Dermis blood vessel endothelial cell (primary cell): ENCODE measurements at places on chromosomes 11 and 22. TPM values are rescaled to one million over a fixed set of nuclear protein-coding genes. Genes with fewer than 3 reads are reported as not detected.

DNA sequence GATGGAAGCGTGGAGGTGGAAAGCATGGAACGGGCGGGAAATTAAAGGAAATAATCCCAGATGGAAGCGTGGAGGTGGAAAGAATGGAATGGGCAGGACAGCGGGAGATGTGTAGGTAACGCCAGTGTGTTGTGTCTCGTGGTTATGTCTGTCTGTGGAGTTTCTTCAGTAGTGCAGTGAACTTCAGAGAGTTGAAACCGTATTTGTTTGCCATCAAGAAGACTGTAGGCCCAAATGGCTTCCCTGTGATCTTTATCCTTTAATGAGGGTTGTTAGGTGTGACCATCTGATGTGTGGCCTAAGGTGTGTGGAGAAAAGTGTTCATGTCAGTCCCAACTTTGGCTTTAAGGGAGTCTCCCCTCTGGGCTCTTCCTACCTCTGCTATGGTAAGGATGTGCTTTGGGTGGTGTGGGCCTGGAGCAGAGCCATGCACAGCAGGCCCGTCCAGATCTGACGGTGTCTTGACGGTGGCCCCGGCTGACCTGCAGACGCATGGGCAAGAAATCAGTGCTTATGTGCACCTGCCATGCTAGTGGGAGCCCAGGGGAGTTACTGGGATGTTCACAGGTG, 39.6 kb downstream of the AP2A2 start:
- no peak for DNase-seq

DNA sequence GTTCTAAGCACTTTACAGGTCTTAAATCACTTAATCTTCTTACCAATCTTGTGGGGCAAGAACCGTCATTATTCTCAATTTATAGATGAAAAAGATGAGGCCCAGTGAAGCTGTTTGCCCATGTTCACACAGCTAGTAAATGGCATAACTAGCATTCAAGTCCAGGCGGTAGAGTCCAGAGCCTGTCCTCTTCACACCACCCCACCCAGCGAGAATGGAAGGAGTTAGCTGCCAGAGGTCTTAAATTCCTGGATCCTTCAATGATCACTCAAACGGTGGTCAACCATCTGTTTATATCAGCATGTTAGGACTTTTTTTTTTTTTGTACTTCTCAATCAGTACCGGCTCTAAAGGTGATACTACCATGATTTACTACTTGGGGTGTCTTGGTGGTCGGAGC, 43.3 kb downstream of the PARVA start:
- no peak for DNase-seq

- no peak for DNase-seq
Observed at GRCh38 chr22:36010090-36010489, 18.5 kb downstream of the RBFOX2 start.

DNA sequence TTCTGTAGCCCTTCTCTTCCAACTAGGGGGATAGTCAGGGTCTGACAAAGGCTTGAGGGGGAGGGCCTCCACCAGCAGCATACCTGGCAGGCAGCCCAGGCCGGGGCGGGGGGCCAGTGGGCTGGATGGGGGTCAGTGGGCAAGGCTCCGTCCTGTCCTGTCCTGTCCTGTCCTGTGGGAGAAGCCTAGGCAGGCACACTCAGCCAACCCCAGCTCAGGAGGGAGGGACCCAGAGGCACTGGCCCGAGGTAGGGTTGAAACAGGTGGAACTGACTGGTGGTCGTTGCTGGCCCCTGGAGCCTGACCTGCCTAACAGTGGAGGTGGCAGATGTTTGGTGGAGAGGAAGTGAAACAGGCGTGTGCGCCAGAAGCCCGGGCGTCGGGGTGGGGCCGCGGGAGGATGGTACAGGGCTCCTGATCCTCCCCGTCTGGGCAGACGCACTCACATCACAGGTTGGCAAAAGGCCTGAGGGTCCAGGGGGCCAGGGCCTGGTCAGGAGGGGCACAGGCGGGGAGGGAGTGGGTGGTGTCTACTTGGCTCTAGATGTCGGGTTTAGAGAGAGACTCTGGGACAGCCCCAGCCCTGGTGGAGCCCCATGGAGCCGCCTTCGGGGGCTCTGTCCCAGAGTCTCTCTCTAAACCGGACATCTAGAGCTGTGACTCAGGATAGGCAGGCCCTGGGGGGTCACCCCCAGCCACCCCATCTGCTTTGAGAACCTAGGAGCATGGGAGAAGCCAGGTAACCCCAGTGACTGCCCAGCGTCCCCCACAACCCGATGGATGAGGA, 32.5 kb upstream of the GRAMD4 start:
- DNase-seq, result no peak

DNA sequence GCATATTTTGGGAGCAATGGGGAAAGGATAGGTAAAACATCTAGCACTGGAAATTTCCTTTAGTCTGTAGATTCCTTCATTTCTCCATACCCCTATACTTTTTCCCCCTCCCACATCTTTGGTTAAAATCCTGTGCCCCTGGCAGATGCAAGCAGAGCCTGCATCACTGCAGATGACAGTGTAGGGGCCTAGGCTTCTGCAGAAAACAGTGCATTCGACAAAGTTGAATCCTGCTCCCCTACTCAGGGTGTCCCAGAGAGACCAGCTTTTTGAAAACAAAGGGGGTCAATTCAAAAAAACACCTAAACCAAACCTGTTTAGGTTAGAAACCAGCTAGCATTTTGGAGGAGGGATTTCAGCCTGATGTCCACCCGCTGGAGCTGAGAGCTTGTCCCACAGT, 43.8 kb upstream of the BLID start:
- no peak for DNase-seq

DNA sequence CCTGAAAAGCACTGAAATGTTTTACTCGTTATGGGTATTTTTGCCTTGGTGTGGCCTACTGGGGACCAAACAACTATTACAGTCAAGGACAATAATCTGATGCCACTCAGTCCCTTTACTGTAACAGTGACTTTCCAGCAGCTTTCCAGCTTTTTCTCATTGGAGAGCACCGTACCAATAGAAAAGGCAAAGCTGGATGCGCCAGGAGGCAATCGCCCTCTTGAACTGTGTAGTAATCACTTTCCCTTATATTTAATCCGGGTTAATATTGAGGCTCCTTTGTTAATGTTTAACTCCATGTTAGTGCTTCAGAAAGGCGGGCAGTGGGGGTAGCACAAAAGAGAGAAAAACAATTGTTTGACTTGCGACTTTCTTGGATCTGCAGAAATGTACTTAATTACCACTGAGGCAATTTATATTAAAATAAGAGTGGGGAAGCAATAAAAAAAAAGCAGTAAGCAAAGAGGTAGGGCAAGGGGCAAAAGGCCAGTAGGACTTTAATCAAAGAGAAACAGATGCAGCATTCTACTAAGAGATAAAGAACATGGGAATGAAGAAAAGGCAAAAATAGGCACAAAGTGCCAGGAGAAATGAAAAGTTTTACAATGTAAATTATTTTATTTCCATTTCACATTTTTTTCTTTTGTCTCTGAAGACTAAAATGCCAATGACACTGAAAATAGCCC, 81.6 kb downstream of the LRRC4C start:
- no peak for DNase-seq

GRCh38 chr22:22341736-22342135, 97.2 kb downstream of the VPREB1 start:
- DNase-seq, result no peak

GRCh38 chr11:100817620-100818019, 130.5 kb downstream of the ARHGAP42 start:
- DNase-seq, result no peak

POTEH gene
- total RNA-seq, result not detected in 2 replicates

C22orf23 gene
- 0.05 TPM in 1 of 2 replicates, not detected in the other for total RNA-seq

CYTH4 gene
- total RNA-seq, result under 0.01 TPM in 1 of 2 replicates, not detected in the other

GGTLC3 gene
- total RNA-seq, result not detected in 2 replicates

MUC2 gene
- not detected in 2 replicates for total RNA-seq
